ENCODE measurements at places on chromosomes 5 and 9.

- no peak for DNase-seq
Measured at GRCh38 chr5:116859666-116860320, 285.2 kb upstream of the SEMA6A start.

DNA sequence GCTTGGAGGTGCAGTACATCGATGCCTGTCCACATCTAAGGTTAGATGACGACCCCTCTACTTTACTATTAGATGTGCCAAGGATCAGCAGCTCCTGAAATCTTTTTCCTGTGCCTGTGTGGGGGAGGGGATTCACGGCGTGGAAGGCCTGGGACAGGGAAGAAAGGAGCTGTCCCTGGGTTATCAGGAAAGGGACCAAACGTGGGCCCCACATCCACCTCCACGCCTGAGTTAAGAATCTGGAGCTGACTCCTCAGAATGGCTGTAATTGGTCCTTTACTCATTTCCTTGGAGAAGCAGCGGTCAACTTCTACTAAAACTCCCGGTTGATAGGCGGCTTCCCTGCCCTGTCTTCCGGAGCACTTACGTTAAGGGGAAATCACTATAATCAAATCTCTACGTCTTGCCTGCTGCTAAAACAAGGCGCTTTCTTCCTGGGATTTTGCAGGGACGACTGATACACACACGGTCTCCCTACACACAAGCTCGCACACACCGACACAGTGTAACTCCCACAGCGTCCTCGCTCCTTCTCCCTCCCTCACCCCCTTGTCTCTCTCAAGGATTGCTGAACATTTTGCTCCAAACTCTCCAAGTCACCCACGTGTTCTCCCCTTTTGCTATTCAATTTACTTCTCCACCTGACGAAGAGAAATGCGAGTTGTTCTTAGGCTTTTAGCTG lies 1.4 kb downstream of the PDE4D start:
- DNase-seq, result no peak

- no peak for DNase-seq
Measured at GRCh38 chr9:137680444-137681358, 61.9 kb downstream of the EHMT1 start.

- DNase-seq, result no peak
Measured at GRCh38 chr5:96049398-96050272, 88.0 kb upstream of the ELL2 start.

DNA sequence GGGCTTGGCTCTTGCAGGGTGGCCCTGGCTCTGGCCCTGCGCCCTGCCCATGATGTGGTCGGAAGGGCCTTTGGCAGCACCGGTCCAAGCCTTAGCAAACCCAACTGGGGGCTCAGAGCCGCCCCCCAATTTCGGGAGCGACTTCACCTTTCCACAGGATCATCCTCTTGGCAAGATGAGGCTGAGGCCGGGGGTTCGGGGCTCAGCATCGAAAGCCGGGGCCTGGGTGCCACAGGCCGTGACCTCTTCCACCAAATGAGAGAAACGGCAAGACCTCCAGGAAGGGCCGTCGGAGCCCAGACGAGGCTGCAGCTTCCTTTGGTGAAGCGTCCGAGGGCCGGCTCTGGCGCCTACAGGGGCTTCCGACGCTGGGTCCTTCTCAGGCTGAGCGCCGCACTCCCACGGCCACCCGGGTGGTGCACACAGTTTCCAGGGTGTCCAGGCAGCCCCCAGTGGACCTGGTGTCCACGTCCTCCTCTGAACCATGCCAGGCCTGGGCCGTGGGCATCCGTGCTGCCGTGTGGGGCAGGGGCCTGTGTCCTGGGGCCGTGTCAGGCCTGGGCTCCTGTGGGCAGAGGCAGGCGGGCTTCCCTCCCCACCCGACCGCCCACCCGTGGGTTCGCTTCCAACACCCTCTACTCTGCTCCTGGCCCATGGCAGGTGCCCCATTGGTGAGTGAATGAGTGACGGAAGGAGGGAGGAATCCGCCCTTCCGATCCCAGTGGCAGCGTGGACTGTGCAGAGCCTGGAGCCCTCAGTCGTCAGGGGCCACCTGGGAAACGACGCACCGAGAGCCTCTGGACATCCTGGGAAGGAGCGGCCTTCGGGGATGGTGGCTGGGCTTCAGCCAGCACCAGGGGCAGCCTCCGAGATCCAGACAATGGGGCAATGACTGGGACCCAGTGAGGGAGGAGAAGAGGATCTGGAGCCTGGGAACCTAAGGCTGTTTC lies 5.2 kb upstream of the AGPAT2 start:
- no peak for DNase-seq

DNA sequence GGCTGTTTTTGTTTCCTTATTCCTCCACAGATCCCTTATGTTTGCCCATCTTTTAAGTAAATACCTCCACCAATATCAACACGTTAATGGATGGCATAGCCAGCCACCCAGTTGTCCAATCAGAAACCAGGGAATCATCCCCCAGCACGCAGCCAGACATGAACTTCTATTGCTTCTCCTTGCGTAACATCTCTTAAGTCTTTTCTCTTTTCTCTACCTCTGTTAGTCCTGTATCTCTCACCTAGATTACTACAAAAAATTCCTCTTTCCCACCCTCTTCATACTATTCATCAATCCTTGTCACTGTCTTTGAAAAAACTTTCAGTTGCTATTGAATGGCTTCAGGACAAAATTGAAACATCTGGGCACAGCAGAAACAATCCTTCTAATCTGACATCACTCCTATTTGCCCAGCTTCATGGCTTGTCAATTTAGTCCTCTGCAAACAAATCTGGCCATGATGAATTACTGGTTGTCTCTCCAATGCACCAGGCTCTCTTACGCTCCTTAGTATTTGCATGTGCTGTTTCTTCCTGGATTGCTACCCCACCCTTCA lies 349.3 kb downstream of the RAB3C start:
- DNase-seq, result no peak

- no peak for DNase-seq
Measured at GRCh38 chr5:157750320-157750719, 6.8 kb downstream of the LSM11 start.

GRCh38 chr5:76999451-76999850 lies 30.8 kb upstream of the AGGF1 start:
- no peak for DNase-seq

- no peak for DNase-seq
Measured at GRCh38 chr5:150203832-150204589, 14.1 kb downstream of the SLC6A7 start.

GRCh38 chr5:104431981-104432380 lies 869.4 kb upstream of the NUDT12 start:
- DNase-seq, result no peak

- no peak for DNase-seq
Measured at GRCh38 chr9:23821375-23822181, 4.5 kb downstream of the ELAVL2 start.

DNA sequence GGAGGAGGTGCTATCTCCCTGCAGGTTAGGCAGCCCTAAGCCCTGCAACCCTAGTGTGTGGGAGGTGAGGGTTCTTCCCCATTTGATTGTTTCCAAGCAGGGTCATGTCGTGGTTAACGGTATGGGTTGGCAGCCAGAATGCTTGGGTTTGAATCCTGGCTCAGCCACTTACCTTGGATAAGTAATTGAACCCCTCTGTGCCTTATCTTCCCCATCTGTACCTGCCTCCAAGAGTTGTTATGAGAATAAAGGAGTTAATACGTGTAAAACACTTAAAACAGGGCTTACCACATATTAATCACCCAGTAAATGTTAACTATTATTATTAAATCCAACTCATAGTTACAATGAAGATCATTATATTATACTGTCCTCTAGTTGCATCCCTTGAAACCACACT lies 52.2 kb upstream of the SPATA31E1 start:
- no peak for DNase-seq

DNA sequence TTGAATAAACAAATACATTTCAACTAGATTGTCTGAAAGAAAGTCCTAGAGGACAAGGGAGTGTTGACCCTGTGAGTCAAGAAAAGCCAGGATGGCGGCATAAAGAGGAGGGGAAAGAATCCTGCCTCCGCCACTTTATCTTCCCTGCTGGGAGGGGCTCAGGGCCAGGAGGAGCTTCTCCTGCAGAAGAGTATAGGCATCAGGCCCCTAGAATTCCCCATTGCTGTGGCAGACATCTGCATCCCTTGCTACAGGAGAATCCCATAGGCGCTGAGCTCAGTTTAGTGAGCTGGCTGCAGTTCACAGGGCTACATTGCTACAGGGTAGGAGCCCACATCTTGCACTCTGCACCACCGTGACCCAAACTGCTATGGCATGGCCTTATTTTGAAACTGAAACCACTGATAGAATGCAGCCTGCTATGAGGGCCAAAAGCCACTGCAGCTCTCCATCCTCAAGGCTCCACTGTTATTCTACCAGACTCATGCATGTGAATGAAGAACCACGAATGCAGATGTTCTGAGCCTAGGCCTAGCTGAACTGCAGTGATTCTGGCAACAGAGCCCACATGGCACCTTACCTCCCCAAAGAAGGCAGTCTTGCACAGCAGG lies 941.4 kb upstream of the CTNND2 start:
- DNase-seq, result no peak

GRCh38 chr5:35672995-35673394 lies 55.3 kb downstream of the SPEF2 start:
- no peak for DNase-seq

GRCh38 chr5:41157272-41157894 lies 55.9 kb downstream of the C6 start:
- DNase-seq, result no peak

Measured in activated naive CD4-positive, alpha-beta T cell (primary cell).